ENCODE measurements at places on chromosomes 16 and 17. TPM values are rescaled to one million over a fixed set of nuclear protein-coding genes. Genes with fewer than 3 reads are reported as not detected.
A peak's percentile ranks its signal among the peaks of the same experiment; 100 is the strongest.

Gene SP6
- 0.05 TPM for total RNA-seq

Gene PLA2G10
- total RNA-seq = not detected

Gene CA5A
- total RNA-seq = 0.13 TPM

Gene CD300A
- total RNA-seq = 10.4 TPM

Gene HOXB9
- 0.27 TPM for total RNA-seq

Gene ZP2
- total RNA-seq = not detected

GRCh38 chr17:68288804-68289203 is 2.1 kb downstream of the SLC16A6 start:
- no peaks in the 10 kb centered on the region for H3K36me3 ChIP-seq
- peaks cover 2% of the 10 kb centered on the region for H3K27me3 ChIP-seq
- H3K4me3 ChIP-seq = peak overlapping the region; percentile 97
- H3K4me1 ChIP-seq = peaks cover 47% of the 10 kb centered on the region

Gene KRT33B
- total RNA-seq = not detected

Gene PRDM7
- total RNA-seq = not detected

- no peaks in the 10 kb centered on the region for H3K27me3 ChIP-seq
- no peak overlapping the region for H3K27ac ChIP-seq
- peaks cover 48% of the 10 kb centered on the region for H3K4me1 ChIP-seq
- H3K4me3 ChIP-seq = no peak overlapping the region
- peaks cover 3% of the 10 kb centered on the region for H3K36me3 ChIP-seq
- no peak for DNase-seq
Measured at GRCh38 chr16:79844603-79845002, 244.1 kb upstream of the MAF start.

DNA sequence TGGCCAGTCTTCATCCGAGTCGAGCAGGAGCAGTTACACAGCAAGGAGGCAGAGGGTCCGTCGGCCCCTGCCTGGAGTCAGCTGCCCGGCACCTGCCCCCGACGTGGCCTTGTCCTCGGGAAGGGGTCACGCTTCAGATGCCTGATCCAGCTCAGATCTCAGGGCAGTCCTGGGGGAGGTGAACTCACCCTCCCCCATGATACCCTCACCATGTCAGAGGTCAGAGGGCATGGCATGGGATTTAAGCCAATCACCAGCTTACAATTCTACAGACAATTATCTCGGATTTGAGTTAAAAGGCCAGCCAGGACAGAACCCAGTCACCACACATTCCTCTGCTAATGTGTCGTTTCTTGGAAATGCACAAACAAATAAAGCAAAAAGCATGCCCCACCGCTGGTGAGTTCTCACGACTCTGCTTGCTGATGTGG is 211.3 kb downstream of the FOXL1 start:
- no peaks in the 10 kb centered on the region for H3K36me3 ChIP-seq
- H3K27ac ChIP-seq = no peak overlapping the region
- H3K27me3 ChIP-seq = peaks cover 4% of the 10 kb centered on the region
- DNase-seq = no peak
- H3K4me3 ChIP-seq = no peak overlapping the region

Gene NHLRC4
- 1.2 TPM for total RNA-seq

GRCh38 chr16:9787717-9788116 is 394.5 kb downstream of the GRIN2A start:
- peaks cover 2% of the 10 kb centered on the region for H3K36me3 ChIP-seq
- no peak overlapping the region for H3K27ac ChIP-seq
- H3K27me3 ChIP-seq = no peaks in the 10 kb centered on the region
- no peak overlapping the region for H3K4me3 ChIP-seq

DNA sequence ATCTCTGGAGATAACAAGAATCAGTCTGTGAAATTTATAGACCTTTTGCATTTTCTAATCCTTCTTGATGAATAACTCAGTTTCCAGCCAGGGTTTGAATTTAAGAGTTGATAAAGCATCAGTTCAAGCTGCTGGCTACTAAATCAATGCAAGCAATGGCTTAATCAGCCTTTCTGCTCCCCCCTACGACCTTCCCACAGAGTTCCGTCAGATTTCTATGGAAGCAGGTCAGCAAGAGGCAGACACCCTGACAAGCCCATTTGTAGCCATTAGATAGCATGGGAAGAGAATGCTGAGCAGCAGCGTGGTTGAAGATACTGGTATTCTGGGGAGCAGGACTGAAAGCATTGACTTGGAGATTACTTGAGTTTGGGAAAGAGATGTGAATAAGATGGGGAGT is 868.1 kb downstream of the KCNJ2 start:
- no peak overlapping the region for H3K27ac ChIP-seq
- H3K4me3 ChIP-seq = no peak overlapping the region
- H3K4me1 ChIP-seq = no peaks in the 10 kb centered on the region
- H3K36me3 ChIP-seq = no peaks in the 10 kb centered on the region
- no peak for DNase-seq
- no peaks in the 10 kb centered on the region for H3K27me3 ChIP-seq

GRCh38 chr16:2162676-2163118 is 7.1 kb downstream of the TRAF7 start:
- H3K27me3 ChIP-seq = no peaks in the 10 kb centered on the region
- H3K27ac ChIP-seq = no peak overlapping the region
- no peak for DNase-seq

GRCh38 chr17:13158494-13159240 is 140.8 kb upstream of the ELAC2 start:
- no peaks in the 10 kb centered on the region for H3K36me3 ChIP-seq
- no peaks in the 10 kb centered on the region for H3K4me1 ChIP-seq
- no peak for DNase-seq
- no peak overlapping the region for H3K4me3 ChIP-seq

GRCh38 chr16:80718480-80719220 is 85.7 kb downstream of the CDYL2 start:
- H3K4me1 ChIP-seq = peaks cover 24% of the 10 kb centered on the region
- no peak overlapping the region for H3K27ac ChIP-seq

DNA sequence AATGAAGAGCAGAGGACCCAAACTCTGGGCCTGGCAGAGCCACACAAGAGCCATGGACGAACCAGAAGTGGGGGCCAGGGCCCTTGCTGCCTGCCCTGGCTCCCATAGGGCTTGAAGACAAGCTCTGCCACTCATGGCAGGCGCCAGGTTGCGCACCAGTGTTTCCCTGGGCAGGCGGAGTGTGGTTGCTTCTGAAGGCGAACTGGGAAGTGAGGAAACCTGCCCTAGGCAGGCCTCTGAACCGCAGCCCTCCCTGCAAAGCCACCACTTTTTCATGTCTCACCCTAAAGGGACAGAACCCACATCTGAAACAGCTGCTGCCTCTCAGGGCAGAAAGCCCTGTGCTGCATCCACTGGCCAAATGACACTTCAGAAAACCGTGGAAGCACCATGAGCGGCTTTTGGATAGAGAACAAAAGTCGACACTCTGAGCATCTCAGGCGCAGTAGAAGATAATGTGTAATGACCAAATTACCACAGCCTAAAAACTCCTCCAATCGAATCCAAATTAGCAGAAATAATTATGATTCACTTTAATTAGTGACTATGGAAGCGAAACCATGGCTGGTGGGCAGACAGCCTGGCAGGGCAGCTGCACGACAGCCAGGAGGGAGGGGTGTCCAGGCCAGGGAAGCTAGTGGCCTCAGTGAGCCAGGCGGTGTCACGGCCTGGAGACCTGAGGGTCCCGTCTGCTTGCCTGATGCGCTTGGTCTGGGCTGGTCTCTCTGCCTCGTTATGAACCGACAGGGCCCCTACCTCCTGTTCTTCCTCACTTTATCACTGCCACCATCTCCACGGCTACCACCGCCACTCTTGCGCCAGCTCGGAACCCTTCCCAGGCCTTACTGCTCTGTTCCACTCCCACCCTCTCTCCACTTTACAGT is 59.1 kb downstream of the PRMT7 start:
- H3K4me1 ChIP-seq = peaks cover 35% of the 10 kb centered on the region
- peaks cover 43% of the 10 kb centered on the region for H3K27me3 ChIP-seq
- H3K36me3 ChIP-seq = peaks cover 5% of the 10 kb centered on the region
- no peak overlapping the region for H3K27ac ChIP-seq
- peak overlapping the region; percentile 21 for H3K4me3 ChIP-seq

DNA sequence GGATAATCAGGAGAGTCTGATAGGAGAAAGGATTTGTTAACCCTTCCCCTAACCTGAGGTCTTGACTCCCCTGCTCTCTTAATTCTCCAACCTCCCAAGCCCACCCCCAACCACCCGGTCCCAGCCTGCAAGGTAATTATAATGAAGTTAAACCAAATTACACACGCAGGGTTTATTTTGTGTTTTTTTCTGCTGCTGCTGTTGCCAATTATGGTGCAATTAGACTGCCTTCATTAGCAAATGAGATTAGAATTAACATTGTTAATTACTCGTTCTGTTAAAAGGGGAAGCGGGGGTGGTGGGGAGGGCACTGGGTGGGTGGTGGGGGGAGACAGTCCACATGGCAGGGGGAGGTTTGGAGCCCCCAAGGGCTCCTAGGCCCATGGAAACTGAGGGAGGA is 128.9 kb downstream of the CCT6B start:
- H3K4me1 ChIP-seq = no peaks in the 10 kb centered on the region
- H3K27me3 ChIP-seq = peaks cover 6% of the 10 kb centered on the region
- H3K4me3 ChIP-seq = no peak overlapping the region

Data from activated T-helper 1 cell treated with anti-CD3 and anti-CD28 coated beads, Interleukin-12 subunit alpha, Interleukin-12 subunit beta, Interleukin-2, Interleukin-4 antibody, amounts not matched to agents 30 ng/mL and 10 ng/mL and 1 ng/mL, durations not matched to agents 14 hours and 24 hours and 36 hours (primary cell).